ENCODE measurements at places on chromosomes 11 and 22.
A peak's percentile ranks its signal among the peaks of the same experiment; 100 is the strongest.

- no peak for DNase-seq
Observed at GRCh38 chr22:29804985-29805384, 33.1 kb downstream of the ASCC2 start.

GRCh38 chr11:132620423-132620822, 911.9 kb downstream of the OPCML start:
- DNase-seq, result no peak

DNA sequence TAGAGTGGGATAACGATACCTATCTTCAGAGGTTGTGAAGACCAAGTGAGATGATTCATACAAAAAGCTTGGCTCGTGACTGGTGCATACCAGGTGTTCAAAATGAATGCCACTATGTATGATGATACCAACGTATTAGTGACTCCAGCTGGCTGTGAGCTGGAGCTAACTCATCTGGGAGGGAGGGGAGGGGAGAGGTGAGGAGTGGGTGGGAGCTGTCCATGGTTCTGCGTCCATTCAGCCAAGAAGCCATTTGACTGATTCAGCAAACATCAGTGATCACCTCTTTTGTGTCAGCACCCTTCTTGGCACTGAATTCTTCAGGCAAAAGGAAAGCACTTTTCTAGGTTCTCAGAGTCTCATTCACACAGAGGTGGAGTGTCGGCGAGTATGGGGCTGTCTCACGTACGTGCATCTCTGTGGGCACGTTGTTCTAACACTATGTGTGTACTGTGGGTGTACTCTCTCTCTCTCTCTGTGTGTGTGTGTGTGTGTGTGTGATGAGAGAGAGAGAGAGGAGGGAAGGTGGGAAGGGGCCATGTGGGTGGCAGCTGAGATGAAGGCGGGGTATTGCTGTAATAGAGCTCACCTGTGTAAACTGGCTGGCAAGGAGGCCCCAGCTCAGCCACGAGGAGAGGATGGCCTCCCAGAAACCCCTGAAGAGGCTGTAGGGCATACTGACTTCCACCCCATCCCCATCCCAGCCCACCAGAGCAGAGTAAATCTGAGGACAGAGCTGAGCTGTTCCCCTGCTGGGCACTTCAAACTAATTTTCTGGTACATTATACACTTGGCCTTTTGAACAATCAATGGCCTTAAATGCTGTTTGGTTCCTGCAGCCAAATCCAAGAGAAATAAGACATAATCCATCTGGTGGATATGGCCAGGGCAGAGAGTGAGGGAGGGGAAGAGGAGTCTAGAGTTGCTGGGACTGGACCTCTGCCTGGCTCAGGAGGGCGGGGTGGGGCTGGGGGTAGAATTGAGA, 96.1 kb upstream of the THY1 start:
- no peak for DNase-seq

- no peak for DNase-seq
Observed at GRCh38 chr11:2542406-2542805, 97.6 kb downstream of the KCNQ1 start.

- DNase-seq, result no peak
Observed at GRCh38 chr22:35089139-35089538, 23.2 kb downstream of the ISX start.

- DNase-seq, result no peak
Observed at GRCh38 chr22:47157093-47157420, 394.6 kb downstream of the TBC1D22A start.

- no peak for DNase-seq
Observed at GRCh38 chr11:19880088-19880345, 167.4 kb downstream of the NAV2 start.

DNA sequence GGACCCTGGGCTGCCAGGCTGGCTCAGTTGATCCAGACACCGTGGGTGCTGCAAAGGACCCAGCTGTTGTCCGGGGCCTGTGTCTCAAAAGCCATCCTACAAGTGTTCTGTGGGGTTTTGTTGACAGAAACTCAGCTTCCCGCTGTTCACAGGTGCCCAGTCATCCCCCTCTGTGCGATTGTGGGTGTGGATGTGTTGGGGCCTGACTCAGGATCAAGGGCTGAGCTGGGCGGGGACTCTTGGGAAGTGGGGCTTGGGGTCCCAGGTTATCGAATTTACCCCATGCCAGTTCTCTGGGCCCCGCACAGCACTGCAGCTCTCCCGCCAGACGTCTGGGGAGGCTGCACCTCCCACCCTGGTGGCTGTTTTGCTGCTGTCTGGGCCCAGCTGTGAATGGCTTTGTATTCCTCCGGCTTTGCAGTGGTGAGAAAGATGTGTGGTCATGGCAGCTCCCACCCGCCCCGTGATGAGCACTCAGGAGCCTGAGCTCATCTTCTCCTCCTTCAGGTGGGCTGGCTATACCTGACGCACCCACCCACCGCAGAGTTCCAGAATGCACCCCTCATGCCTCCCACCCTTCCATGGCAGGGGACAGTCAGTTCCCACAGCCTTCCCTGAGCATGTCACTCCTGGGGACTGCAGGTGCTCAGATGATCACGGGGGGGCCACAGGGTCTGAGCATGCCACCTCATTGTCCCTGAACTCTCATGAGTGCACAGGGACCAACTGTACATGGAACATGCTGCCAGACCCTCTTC, 3.6 kb upstream of the AP2A2 start:
- no peak for DNase-seq

GRCh38 chr11:119652907-119653659, 75.9 kb downstream of the NECTIN1 start:
- DNase-seq, result no peak

DNA sequence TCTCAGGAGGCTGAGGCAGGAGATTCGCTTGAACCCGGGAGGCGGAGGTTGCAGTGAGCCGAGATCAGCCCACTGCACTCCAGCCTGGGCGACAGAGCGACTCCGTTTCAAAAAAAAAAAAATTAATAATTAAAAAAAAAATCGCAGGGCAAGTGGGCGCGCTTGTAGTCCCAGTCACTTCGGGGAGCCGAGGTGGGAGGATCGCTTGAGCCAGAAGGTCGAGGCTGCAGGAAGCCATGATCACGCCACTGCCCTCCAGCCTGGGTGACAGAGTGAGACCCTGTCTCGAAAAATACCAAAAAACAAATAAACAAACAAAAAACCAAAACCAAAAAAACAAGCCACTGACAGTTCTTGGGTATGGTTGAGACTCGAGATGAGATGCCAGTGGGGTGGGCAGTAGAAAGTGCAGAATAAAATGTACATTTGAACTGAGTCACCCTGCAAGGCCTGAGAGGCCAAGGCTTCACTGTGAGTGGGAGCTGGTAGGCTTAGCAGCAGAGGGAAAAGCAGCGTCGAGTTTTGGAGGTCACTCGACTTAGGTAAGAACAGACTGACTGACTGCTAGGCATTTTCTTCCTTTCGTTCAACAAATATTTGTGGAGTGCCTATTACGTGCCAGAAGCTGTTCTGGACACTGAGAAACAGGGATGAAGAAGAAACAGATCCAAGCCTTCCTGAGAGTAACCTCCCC, 635 bp upstream of the LDHA start:
- peak; percentile 44 for DNase-seq

DNA sequence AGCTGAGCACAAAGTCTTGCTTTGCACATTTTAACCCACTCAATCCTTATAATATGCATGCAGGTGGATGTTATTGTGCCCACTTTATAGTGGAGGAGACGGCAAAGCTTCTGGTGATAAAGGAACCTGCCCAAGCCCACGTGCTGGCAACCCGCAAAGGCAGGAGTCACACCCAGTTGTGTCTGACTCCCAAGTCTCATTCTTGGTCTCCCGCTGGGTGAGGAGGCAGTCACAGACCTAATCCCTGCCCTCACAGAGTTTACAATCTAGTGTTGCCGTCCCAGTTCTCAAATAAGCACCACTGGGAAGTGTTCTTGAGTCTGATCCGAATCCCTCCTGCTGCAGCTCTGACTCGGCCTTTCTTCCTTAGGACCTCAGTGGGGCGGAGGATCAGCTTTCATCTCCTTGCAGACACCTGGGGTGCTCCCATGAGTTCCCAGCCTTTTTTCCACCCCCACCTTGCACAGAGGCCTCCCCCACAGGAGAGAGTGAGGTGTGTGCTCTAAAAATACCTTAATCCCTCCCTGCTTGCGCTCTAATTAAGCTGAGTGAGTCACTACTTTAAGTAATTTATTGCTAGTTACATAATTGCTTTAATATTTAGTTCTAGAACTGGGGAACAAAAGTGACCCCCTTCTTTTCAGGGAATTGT, 15.1 kb downstream of the PDE2A start:
- no peak for DNase-seq

DNA sequence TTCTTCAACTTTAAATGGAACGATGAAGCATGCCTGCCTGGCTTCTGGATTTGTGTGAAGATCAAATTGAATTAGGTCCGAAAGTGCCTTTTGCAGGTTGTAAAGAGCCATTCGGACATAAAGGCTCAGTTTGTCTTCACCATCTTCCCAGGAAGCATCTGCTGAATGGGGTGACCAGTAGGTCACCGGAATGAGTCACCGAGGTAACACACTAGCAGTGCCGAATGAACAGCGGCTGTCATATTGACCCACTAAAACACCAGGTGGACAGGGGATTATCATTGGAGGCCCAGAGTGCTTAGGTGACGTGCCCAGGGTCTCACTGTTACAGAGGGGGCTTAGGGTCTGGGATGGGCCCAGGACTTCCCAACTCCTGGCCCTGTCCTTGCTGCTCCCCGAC, 43.1 kb upstream of the MYH9 start:
- DNase-seq, result no peak

DNA sequence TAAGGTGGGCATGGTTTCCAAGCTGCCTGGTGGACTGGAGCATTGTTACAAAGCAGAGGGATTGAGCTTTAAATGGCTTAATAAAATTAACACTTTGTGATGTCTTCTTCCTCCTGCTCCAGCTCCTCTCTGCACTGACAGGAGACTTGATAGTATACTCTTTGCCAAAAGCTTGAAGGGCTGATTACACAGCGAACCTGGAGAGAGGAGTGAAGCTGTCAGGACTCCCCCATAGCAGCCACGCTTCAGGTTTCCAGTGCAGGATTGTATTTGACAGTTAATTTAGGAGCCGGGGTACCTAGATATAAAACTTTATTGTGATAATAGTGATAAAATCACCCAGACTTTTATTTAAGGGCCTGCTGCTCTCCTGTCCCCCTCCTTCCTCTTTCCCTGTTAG, 50.0 kb downstream of the TRIM44 start:
- no peak for DNase-seq

DNA sequence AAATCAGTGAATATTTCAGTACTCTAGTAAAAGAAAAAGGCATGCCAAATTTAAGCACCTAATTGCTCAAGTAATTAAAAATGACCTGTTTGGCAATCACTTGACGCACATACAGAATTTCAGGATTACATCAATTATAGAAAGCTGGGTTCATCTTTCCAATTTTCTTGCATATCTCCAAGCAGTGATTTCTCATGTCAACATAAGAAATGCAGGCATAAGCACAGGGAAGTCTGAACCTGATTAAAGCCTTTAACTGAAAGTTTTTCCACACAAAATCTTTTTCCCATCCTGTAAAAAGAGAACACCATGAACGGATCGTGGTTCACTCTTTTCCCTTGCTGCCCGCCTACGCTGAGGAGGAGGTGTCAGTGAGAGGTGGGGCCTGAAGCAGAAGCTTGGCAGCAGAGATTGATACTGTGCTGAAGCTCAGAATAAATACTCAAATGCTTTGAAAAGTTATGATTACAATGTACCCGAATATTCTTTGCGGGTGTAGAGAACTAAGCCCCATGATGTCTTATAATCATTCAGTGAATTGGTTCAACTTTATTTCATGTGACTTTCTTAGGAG, 704.1 kb upstream of the CCDC90B start:
- no peak for DNase-seq

DNA sequence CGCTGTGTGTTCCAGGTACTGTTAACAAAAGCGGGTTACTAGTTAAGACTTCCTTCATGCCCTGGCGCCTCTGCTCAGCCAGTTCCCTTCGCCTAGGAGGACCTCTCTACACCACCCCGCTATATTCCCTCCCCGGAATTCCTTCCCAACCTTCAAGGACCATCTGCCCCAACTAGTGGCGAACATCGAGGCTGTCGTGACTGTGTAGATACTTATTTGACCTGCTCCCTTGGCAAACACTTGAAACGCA, 450 bp upstream of the BCL2L13 start:
- no peak for DNase-seq

DNA sequence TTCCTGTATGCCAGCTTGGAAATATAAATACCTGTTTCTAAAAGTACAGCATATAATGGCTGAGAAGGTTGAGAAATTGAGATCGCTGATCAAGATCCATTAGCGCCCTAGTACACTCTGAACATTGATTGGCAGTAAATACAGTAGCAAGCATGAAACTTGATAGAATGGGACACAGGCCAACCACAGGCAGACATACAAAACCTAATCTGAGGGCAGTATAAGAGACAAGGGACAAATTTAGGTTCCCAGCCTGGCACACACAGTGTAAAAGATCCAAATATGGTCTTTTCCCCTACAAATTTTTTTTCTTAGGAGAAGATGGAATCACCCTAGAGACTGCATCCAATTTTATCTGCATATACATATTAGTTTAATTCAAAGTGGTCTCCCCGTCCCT, 126.5 kb upstream of the ARHGAP42 start:
- DNase-seq, result no peak

DNA sequence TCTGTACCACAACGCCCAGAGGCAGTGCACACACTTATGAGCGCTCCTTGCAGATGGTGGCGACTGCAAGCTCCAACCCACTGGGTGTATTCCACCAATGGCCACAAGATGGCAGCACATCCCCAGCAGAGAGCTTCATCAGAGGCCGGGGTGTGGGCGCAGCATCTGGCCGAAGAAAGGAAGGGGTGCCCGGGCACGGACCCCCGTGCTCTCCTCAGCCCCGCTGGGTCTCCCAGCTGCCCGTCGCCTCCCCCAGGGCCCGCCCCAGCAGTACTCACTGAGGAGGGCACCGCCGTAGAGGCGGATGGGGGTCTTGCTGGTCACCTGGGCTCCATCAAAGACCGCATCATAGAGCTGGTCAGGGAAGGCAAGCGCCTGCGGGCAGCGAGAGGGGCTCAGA, 14.2 kb downstream of the TP53I11 start:
- peak; percentile 84 for DNase-seq

- DNase-seq, result no peak
Observed at GRCh38 chr11:29844701-29845379, 172.0 kb downstream of the KCNA4 start.

DNA sequence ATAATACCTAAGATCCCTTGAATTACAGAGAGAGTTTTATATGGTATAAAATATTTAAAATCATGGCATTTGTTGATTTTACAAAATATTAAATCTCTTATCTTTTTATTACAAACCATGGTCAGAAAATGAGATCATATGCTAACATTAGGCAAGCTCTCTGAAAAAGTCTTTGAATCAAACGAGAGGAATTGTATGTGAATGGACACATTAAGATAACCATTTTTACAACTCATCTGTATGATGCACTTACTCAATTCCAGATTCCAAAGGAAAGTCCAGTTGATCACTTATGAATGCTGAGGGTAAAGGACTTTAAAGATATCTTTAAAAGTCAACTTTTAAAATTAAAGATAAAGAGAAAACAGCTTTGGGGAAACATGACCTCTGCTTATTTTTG, 83.5 kb upstream of the LUZP2 start:
- DNase-seq, result no peak
